ENCODE measurements at places on chromosomes 3 and 15.
A peak's percentile ranks its signal among the peaks of the same experiment; 100 is the strongest.

GRCh38 chr15:76682259-76682658, 222.9 kb downstream of the SCAPER start:
- DNase-seq, result no peak

DNA sequence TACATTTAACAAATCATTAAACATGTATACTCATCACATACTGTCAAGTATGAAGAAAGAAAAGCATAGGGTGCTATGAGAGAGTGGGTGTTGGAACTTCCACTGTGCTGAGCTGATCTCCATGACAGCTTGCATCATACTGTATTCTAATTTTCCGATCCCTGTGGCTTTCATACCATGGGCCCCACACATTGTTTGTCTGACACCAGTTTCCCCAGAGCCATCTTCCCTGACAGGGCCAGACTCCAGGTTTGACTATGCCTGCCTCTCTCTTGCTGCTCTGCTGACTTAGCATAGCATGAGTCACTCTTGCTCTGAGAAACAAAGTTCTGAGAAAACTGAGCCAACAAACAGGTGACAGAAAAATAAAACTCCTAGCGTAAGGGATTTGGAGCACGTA, 37.0 kb upstream of the CASR start:
- no peak for DNase-seq

DNA sequence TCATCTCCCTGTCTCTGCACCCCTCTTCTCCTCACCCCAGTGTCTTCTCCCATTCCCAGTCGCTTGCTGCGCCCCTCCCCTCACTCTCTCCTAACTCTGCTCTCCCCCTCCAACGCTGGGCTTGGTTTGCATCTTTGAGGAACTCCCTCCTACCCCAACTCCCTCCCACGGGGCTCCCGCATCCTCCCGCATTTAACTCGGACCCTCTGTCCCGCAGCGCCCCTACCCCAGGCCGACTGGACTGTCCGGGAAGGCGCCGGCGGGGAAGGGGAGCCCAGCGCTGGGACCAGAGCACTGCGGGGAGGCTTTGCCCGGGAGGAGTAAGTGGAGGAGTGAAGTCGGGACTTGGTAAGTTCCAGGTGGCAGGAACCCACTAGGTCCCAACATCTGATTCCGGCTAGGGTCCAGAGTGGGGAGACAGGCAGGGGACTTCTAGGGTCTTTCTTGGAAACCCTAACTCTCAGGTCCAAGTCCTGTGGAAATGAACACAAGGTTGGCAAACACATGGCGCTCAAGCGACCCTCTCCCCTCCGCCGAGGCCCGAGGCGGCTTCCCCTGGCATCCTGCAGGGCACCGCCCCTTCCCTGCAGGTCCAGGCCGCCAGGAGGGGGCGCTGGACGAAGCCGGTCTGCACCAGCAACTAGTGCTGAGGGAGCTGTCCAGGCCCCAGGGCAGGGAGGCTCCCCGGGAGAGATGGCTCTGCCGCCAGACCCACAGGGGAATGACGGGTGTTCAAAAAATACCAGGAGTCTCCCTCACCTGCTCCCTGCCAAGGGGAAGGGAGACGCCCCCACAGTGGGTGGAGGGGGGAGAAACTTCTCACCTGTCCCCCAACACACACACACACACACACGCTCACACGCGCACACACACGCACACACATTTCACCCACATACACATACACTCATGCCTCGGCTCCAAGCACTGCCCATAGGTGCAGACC, 53.2 kb downstream of the LHFPL4 start:
- DNase-seq, result no peak

DNA sequence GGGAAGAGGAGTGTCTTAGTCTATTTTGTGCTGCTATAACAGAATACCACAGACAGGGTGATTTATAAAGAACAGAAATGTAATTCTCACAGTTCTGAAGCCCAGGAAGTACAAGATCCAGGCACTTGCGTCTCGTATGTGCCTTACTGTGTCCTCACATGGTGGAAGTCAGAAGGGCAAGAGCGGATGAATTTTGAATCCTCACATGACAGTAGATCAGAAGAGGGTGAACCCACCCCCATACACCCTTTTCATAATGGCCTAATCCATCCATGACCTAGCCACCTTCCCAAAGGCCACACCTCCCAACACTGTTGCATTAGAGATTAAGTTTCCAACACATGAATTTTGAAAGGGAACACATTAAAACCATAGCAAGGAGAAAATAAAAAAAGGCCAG, 18.7 kb upstream of the ANXA2 start:
- DNase-seq, result no peak

GRCh38 chr3:6549296-6549695, 311.6 kb upstream of the GRM7 start:
- no peak for DNase-seq

- peak; percentile 73 for DNase-seq
These were observed 6.9 kb upstream of the FOXB1 start for GRCh38 chr15:59997070-59997701.

DNA sequence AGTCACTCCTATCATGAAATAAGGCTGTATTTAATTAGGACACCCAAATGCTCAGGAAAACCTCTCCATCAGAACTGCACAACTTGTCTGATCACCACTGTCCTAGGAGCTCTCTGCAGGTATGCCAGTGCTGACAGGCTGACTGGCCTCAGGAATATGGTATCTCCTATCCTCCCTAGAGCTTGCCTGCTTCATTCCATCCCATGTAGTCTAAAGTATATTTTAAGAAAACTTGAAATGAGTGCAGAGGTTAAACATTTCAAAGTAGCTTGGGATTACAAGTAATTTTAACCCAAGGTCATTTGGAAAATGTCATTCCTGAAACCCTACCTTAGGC, 23.7 kb downstream of the FILIP1L start:
- no peak for DNase-seq

DNA sequence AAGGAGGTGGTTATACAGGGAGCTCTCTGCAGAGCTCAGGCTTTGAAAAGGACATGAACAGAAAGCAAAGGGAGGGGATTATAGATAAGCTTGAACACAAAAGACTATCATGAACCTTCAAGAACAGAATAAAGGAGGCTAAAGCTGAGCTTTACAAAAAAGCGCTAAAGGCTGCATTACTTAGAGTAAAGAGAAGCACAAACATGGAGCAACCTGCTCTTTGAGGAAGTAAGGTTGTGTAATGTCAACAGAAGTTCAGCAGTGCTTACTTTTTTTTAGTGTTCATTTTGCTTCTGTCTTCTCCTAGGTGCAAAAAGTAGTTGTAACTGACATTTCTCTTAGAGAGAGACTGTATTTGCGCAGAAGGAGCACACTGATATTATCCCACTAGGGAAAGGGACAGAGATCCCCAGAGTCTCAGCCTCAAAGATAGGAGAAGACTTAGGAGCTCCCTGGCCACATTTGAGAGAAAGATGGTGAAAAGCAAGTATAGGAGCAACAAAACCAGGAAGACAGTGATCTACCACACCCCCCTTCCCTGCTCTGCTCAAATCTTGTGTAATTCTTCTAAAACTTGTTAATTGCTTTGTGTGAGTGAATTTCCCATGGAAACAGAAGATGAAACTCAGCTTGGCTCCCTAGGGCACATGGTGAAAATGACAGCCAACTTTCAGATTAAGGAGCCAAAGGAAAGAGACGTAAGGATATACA, 54.7 kb downstream of the QTRT2 start:
- DNase-seq, result no peak

DNA sequence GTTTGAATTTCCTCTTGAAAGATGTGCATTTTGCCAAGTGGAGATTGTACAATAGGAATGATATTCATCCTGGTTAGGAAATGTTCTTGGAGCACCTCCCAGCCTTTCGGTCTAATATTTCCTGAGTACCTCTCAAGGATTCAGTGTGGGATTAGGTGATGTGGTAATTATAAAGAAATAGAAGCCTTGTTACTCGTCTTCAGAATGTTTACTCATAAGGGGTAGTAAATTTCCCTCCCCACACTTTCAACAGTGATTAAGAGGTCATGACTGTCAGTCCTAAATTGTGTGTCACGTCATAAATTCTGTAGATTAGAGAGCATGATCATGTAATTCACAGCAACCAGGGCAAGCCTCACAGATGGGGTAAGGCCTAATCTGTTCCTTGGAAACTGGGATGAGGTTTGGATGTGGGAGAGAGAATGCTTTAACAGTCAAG, 633.1 kb upstream of the TBL1XR1 start:
- peak; percentile 37 for DNase-seq

GRCh38 chr3:156620901-156621300, 53.5 kb upstream of the TIPARP start:
- DNase-seq, result no peak

DNA sequence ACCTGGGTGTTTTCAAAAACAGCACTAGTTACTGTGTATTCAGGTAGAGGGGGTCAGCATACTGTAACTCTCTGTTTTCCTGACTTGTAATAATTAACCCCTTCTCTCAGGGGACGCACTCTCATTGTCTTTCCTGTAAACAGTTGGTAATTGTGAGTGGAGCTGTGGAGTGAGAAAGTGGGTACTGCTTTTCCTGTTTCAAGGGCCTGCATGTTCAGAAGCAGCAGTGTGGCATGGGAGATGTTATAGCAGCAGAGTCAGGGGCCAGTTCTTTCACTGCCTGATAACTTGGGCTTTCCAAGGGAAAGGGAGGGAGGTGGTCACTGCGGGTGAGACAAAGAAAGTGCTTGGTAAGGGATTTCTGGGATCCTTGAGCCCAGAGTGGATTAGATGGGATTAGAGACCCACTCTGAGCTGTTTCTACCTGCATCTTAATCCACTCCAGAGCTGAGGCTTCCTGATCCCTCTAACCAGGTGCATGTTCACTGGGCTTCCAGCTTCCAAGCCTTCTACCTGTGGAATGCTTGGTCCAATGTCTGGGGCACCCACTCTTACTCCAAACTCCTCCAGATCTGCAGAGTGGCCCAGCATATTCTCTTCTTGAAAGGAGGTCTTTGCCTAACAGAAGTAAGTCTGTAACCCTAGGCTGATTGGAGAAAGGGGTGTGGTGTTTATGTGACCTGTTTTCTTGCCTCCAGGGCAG, 105.2 kb downstream of the RPLP1 start:
- DNase-seq, result no peak

DNA sequence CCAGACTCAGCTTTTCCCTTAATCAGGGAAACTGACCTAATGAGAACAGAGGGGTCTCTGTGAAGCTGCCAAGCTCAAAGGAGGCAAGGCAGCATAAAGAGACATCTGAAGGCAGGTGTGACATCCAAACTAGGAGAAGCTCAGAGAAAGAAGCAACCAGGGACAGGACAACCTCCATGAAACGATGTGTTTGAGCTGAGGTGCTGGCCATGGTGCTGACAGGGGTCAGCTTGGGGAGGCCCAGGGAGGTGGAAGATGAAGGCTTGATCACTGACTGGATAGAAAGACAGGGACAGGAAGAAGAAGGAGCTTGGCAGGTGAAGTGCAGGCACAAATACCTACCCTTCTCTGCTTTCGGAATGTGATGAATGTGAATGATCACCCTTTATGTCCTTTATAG, 179.5 kb upstream of the NSMCE3 start:
- no peak for DNase-seq

DNA sequence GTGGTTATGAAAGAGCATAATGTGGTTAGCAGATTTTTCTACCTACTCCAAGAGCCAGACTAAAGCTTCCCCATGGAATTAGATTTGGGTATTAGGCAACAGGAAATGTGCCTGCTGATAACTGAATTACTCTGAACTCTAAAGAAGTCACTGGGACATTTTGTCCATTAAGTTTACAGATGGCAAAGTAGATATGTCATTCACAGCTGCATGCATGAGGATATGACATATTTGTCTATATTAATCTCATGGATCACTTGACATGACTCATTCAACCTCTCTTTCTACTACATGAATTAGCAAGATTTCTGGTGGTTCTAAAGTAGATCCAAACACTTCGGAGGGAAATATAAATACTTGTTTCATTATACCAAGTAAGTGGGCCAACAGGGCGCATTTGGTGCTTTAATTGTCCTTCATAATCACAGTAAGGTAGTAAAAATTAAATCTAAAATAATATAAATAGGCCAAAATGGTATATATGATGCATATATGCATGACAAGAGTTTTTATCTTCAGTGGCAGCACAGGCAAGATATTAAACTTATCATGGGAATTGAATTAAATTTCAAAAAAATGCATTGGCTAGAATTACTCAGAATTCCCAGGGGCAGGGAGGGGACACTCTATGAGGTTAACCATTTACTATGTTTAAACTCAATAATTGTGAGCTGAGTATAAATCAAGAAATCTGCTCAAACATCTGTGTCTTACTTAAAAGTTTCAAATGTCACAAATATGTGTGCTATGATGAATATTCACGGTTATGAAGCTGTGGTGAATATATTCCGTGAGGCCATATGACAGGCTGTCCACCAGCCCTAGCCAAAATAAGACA, 365.3 kb upstream of the KCNMB2 start:
- DNase-seq, result no peak

DNA sequence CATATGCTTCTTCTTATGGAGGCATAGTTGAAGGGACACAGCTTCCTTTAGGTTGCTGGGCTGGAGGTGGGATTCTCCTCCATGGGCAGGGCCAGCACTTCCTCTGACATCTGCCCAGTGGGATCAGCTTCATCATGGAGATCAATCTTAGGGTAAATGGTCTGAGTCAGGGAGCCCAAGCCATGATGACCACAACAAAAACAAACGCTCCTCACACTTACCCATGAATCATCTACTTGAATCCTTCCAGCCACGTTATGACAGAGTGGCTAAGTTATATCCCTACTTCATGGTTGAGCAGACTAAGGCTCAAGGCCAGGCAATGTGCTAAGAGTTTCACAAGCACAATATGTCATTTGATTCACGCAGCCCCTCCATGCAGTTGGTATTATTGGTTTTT, 87.2 kb upstream of the NMNAT3 start:
- no peak for DNase-seq

DNA sequence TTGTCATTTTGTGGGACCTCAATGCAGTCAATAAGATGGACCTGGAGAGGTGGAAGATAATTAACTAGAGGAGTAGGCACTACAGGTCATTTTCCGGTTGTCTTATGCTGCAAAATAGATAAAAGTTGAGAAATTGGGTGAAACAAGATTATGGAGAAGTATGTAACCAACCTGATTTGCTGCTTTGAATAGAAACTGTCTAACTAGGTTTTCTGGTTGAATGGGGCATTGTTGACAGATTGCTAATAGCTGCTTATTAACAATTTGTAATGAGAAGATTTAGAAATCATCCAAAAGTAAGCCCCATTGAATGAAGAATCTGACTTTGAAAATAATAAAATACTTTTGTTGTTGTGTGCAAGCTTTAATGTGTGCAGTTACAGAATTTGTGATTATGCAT, 26.2 kb downstream of the PIAS1 start:
- DNase-seq, result no peak

Data from NCI-H187 (cell line).